Stimulated activated CD4-positive, alpha-beta T cell treated with anti-CD3 and anti-CD28 coated beads, Interleukin-1b, Interleukin-23, amount 100 ng/mL, for 1 hour (primary cell): ENCODE measurements at places on chromosomes 5 and 9.

GRCh38 chr9:119802621-119803020 lies 433.4 kb upstream of the BRINP1 start:
- no peak for DNase-seq

DNA sequence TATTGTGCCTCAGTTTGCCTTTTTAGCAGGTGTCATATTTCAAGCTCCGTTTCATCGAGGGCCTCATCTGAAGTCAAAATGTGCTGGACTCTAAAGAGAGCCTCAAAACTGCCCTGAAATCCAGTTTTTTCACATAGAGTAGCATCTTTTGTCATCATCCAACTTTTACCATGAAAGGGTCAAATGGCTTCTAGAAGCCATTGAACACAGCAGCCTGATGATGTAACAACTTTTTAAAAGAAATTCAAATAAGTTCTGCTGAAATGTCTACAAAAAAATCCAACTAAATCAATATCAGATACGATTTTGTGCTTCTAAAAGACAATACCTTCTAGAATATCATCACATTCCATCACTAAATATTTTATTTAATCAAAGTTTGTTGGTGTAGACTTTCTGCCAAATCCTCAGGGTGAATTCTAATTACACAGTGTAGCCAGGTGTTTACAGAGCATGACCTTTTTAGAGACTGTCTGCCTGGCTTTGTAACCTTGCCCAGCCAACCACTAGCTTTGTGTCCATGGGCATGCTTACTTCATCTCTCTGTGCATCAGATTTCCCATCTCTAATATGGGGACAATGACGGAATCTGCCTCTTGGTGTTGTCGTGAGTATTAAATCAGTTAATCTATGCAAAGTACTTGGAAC lies 505.0 kb downstream of the EBF1 start:
- DNase-seq, result no peak

DNA sequence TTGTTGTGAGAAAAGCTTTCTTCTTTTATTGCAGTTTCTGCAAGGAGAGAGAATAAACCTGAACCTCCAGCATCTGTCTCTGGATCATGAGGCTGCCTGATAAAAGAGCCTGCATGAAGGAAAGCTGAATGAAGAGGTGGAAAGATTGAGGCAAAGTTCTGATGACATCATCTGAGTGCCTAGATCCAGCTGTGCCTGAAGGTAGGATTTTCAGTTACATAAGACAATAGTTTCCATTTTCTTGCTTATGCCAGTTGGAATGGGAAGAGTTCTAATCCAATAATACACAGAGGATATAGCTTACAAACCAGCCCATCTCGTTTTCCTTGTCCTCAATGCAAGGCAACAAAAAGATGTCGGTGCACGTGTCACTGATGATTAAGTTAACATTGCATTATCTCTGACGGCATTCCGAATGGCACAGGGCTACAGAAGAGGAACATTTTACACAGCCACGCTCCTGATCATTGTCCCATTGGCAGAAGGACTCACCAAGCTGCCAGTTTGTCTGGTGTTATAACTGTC lies 105.5 kb upstream of the ERCC6L2 start:
- DNase-seq, result no peak

DNA sequence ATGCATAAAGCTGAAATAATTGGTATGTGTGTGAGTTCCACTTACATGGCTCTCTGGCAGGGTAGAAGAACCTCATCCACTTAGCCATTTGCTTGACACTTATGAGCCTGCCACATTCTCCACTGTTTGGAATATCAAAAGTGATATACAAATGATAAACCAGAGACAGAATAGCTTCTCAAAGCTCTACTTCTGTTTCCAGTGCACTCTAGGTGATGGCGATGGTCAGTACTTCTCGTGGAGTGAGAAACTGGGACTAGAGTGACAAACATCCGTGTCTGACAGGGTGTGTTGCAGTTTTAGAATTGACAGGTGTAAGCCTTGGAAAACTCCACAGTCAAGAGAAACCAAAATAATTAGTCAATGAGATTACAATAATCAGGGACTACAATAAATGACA lies 935.8 kb upstream of the TYRP1 start:
- no peak for DNase-seq

- no peak for DNase-seq
Measured at GRCh38 chr5:176440927-176441706, 7.1 kb upstream of the FAF2 start.

DNA sequence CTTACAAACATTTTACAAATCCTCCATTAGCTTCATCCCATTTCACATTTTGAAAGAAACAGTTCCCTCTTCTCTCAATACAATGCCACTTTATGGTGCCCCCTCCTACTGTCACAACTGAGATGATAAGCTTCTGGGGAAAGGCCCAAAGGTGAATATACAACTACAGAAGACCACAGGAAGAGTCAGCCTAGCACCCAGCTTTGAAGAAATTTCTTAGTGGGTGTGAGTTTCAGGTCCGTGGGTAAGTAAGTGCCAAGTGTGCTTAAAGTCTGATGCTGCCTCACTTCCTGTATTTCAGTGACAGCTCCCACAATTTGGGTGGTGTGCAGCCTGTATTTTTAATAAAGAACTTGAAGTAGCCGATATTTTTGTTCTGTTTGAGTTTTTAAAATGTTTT lies 68.1 kb downstream of the ARHGEF28 start:
- DNase-seq, result no peak

GRCh38 chr9:135476561-135477355 lies 2.8 kb upstream of the PPP1R26 start:
- no peak for DNase-seq
